ENCODE measurements at places on chromosomes 2 and 18. TPM values are rescaled to one million over a fixed set of nuclear protein-coding genes. Genes with fewer than 3 reads are reported as not detected.

NPPC gene
- total RNA-seq: not detected

CPLX4 gene
- total RNA-seq: not detected

DNA sequence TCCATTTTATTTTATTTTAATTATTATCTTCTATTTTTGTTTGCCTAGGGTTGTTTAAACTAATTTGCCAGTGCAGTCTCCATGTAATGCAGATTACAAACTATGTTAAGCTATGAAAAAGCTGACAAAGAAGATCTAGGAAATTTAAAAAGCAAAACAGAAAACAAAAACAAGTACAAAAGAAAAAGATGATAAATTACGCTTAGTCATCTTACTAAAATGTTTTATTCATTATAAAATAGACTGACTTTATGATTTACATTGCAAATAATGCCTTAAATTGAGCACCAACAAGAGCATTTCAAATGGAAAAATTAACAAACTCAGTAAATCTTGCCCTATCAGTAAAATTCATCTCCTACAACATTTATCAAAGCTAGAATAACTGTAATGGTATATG is 52.9 kb downstream of the LRPPRC start:
- DNase-seq: no peak

GRCh38 chr2:104976603-104977120 is 61.2 kb upstream of the MRPS9 start:
- no peak for DNase-seq

DNA sequence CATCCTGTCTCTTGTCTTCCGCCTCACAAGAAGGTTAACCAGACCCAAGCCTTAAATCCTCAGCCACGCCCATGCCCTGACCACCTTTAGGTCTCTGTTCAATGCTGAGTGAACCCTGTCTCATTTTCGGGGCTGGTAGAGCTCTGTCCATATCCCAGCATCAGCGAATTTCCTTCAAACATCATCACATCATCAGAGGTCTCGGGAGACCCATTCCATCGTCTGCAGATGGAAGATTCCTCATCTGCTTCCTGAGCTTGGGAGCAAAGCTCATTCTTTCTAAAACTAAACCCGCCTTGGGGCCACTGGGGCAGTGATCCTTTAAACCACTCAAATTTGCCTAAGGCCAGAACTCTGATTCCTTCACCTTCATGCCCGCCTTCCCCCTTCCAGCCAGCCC is 173.7 kb downstream of the TTC32 start:
- DNase-seq: no peak

GRCh38 chr2:130795431-130795830 is 40.1 kb downstream of the AMER3 start:
- no peak for DNase-seq
